Brain pericyte (primary cell): ENCODE measurements at places on chromosomes 7 and 10.
A peak's percentile ranks its signal among the peaks of the same experiment; 100 is the strongest.

GRCh38 chr10:71218046-71218650 lies 5.8 kb downstream of the UNC5B start:
- no peak for DNase-seq

DNA sequence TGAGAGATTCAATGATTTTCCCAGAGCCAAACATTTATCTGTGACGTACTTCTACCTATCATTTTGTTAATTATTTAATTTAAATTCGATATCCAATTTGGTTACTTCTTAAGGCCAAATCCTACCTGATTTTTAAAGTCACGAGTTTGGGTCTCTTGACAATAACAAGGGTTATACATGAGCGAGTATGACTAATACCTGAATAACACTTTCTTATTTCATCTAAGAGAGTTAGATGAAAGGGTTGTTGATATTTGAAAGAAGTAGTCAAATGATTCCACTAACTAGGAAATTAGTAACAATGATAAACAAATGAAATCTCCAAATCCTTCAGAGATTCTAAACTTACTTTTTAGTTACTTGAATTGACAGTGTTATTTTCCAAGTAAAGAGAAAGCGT lies 1086.9 kb downstream of the XPNPEP1 start:
- DNase-seq = no peak

DNA sequence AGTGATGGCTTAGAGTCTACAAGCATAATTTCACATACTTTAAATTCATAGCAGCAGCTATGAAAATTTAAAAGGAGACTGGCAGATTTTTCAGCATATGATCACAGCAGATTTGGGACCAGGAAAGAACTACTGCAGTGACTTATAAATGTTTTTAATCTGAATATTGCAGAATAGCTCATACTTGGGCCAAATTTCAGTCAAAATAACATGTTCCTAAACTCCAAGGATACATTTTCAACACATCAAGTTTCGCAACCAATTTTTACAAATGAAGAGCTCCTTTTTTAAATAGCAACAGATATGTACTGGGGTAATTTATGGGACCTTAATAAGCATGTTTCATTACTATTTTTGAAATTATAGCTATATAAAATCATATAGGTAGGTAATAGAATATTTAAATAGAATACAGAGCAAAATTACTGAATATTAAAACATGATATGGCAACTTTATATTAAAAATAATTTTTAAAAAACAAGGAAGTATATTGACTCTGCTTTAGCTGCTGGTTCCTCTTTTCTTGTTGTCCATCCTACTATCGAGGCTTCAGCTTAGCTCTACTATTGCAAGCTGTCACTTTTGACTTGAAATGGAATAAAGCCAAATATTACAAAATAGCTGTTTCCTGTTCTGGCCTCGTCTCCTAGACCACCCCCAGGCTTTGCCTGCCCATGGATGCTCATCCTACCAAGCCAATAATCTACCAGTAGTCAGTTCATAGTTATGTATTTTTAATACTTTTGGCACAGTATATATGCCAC lies 123.1 kb downstream of the NRBF2 start:
- DNase-seq = no peak

DNA sequence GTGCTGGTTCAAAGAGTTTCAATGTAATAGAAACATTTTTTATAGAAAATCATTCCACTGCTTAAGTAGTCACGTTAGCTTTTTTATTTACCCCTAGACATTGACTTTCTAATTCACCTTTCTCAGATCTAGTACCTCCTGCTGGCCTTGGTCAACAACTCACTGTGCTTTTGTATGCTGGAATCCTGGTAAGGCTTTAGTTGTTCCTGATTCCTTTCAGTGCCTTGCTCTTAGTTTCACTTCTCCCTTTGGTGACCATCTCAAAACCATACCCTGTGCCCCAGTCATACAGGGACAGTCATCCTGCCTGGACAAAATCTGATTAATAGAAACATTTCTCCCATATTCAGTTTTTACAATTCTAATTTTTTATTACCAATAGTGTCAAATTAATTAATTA lies 130.2 kb downstream of the GPR37 start:
- no peak for DNase-seq

- DNase-seq = peak; percentile 84
Measured at GRCh38 chr10:119412244-119413092, 130.1 kb downstream of the RGS10 start.

DNA sequence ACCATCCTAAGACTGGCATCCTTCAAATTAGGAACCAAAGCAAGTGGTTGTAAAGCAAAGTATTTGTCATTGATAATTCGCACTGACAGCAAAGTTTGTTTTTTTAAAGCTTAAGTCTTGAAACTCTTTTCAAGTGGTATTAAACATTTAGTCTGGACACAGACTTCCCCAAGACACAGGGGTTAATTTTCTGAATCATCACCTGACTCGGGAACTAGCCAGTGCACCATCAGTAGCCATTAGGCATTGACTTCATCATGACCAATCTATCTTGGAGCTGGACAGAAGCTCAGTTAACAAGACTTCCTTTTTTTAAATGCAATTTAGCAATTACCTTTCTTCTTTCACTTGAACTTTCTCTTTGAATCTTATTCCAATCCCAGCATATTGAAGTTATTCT lies 210.6 kb downstream of the ZNF365 start:
- no peak for DNase-seq

DNA sequence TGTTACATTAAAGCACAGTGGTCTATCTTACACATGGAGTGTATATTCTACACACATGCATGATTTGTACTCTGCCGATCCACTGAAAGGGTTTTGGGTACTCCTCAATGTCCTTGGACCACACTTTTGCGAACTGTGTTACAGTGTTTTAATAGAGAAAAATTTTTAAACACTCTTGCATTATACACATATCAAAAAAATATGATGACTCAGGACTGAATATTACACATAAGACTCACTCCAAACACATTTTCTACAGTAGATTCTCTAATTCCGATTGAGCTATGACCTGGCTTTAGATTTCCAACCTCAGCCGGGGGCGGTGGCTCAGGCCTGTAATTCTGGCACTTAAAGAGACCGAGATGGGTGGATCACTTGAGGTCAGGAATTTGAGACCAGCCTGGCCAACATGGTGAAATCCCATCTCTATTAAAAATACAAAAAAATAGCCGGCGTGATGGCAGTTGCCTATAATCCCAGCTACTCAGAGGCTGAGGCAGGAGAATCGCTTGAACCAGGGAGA lies 222.4 kb downstream of the CACNA2D1 start:
- no peak for DNase-seq

- DNase-seq = no peak
Measured at GRCh38 chr7:34842782-34843181, 184.8 kb downstream of the NPSR1 start.

GRCh38 chr7:760006-760405 lies 32.9 kb upstream of the PRKAR1B start:
- no peak for DNase-seq
